Stimulated activated CD4-positive, alpha-beta T cell treated with anti-CD3 and anti-CD28 coated beads, Interleukin-2, amount 100 ng/mL, for 48 hours (primary cell): ENCODE measurements at places on chromosomes 4 and X.

DNA sequence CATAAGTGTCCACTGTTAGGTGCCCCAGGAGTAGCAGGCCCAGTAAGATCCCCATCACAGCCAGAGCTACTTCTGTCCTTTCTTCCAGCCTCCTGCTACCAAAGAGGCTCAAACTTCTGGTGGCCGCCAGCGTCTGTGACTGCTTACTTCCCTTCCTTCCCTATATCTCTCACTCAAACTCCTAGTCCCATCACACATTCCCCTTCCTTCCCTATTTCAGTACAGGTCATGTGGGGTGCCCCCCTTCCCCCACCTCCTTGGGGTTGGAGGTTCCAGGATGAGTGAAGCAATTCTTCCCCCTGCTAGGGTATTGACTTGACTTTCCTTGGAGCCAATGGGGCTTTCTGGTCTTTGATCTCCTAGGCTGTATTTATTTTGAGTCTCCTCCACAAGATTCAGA, at the start of gene VSIG4:
VSIG4 (minus strand) TSS at position 137 of the 400 bp plus-strand sequence; CDS start at position 55, 82 bp downstream.
- DNase-seq: no peak

DNA sequence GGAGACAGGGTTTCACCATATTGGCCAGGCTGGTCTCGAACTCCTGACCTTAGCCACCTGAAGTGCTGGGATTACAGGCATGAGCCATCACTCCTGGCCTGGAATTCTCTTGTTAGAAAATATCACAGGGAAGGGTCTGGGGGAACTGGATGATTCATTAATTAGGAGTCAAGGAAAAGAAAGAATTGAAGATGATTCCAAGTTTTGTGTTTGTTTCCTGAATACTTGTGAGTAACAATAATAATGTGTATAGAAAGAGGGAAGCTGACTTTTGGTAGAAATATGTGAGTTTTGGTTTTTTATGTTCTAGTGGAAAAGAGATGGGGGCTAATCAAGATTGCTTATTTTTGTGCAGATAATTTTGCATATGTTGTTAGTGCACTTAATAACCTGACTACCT, 77.3 kb upstream of the CLNK start:
- no peak for DNase-seq

DNA sequence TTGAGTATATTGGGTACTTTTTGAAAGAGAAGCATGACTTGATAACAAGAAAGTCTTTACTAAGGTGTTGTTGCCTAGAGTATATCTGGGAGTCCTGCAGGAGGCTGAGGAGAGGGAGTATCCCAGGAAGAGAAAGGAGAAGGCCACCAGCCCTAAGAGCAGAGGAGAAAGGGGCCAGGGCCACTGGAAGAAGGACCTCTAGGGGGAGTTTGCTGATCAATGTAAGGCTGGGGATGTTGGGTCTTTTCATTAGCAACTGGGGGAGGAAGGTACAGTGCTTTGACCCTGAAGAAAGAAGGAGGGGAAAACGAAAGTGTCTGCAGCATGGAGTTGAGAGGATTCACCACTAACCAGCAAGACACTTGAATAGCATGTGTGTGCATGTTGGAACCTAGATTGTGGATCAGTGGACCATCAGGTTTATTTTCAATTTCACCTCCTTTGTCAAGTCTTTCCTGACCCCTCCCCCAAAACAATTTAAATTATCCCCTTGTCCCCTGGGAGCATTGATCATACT, 4.5 kb downstream of the SMIM9 start:
- DNase-seq: no peak

DNA sequence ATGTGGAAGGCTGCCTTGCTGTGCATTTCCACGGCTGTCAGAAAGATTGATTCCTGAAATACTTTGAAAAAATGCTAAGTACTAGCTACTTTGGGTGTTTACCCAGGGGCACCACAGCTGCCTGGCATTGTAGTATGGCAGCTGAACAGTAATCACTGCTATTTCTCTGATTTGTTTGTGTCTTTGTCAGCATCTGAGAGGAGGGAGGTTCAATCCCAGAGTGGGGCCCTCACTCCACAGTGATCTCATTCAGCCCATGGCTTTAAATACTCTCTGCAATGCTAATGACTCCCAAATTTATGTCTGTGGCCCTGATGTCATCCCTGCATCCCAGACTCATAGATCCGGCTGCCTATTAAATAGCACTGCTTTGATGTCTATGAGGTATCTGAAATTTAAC, 575.3 kb upstream of the MAGEB2 start:
- no peak for DNase-seq

- no peak for DNase-seq
These were observed 49.9 kb downstream of the FIP1L1 start for GRCh38 chr4:53427366-53427765.

- no peak for DNase-seq
These were observed 29.6 kb upstream of the AP1AR start for GRCh38 chr4:112201915-112202505.

- DNase-seq: no peak
These were observed 10.7 kb downstream of the PLS3 start for GRCh38 chrX:115571712-115572111.

DNA sequence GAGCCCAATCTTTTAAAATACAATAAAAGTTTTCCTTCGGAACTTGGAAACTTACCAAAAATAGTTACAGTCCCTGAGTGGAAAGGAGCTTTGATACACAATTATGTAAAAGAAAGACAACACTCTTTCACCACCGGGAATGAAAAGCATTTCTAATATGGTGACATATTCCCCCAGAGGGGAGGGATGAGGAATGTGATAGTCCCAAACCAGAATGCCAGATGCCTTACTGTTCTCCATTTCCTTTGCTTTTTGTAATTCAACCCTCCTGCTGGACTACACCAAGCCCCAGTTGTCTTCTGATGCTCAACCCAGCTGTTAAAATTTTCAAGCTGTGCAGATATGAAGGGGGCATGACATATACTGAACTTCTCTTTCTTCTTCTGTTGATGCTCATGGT, 4.1 kb downstream of the PRIMPOL start:
- DNase-seq: no peak

- DNase-seq: no peak
These were observed 518 bp downstream of the ARMCX1 start for GRCh38 chrX:101550751-101551379.

DNA sequence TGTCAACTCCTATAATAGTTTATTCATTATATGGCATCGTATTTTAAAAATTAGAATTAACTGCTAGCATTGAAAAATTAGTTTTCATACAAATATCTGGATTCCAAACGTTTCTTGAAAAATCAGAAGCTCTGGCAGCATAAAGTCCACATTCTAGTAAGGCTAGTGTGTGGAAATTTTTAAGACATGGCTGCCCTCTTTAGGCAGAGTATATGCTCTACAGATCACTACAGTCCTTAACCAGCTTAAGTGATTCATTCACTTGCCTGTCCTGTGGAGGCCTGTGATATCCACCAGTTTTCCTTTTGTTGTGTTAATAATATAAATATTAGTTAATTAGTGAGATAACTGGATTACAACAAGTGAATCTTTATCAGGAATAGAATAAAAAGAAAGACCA, 287.2 kb downstream of the OPHN1 start:
- no peak for DNase-seq

GRCh38 chrX:133645256-133645655, 230.0 kb upstream of the GPC4 start:
- no peak for DNase-seq

GRCh38 chrX:144730471-144730870, 516.8 kb upstream of the SPANXN1 start:
- no peak for DNase-seq

DNA sequence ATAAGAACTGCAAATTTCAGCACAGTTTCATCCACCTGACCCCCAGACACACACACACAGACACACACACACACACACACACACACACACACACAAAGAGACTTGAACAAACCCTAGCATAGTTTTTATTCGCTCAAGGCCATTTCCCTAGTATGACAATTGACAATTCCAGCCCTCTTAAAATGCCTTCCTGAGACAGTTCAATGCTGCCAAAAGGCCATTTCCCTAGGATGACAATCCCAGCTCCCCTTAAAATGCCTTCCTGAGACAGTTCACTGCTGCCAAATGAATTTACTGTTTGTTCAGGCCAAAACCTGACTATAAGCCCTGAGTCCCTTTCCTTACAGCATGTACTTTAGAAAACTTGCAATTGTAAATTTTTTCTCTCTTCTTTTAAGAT, 259.5 kb upstream of the SLC7A11 start:
- no peak for DNase-seq

DNA sequence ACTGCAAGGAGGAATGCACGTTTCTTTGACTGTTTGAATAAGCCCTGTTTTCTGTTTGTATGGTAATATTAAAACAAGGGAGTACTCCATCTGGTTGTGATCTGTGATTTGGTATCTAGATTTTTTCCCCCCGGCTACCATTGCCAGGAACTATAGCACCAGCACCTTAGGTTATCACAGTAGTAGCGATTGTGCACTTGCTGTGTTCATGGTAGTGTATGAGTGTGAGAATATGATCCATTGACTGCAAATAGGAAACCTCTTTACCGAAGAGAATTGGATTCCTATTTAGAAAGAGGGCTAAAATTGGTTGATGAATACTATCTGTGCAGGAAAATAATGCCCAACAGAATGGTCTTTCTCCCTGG, 69.9 kb downstream of the LARP7 start:
- DNase-seq: no peak

DNA sequence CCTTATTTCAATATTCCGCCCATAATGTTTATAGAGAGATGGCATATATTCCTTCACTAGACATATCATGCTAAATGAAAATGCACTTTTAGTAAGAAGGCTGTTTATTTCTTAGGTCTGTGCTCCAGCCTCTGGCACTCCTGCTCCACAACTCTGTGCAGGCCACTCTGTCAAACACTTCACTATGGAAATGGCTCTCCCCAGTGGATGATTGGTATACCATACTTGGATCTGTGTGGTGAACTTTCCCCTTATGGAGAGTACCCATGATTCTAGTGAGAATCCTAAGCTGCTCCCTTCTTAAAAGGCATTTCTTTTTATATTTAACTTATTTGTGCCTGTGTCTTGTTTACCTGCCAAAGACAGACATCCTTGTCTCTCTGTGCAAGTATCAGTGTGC, 480.1 kb upstream of the GALNT7 start:
- DNase-seq: no peak

DNA sequence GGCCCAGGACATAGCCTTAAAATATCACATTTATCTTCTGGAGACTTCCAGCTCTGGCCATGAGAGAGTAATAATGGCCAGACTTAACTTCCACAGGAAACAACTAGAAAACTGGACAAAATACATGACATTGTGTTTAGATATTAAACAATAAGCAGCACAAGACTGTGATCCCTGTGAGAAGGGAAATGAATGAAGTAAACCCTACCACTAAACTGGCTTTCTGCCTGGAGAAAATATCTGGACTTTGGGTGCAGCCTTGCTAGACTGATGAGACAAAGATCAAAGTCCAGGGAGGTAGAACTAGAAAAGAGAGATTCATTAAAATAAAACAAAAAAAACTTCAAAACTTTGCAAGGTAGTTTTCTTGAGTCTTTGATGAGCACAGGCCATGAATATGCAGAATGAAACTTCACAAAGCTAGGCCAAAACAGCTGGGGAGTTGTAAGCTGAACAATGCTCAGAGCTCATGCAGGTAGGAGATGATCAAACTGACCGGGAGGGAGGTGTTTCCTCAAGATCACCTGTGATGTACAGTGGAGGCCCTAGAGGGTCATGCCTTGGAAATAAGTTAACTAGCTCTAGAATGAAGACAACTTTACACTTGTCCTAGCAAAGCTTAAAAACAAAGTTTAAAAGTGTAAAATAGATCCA, 147.0 kb upstream of the SH3RF1 start:
- DNase-seq: no peak

- DNase-seq: no peak
These were observed 731.8 kb downstream of the KCTD8 start for GRCh38 chr4:43716721-43717395.

DNA sequence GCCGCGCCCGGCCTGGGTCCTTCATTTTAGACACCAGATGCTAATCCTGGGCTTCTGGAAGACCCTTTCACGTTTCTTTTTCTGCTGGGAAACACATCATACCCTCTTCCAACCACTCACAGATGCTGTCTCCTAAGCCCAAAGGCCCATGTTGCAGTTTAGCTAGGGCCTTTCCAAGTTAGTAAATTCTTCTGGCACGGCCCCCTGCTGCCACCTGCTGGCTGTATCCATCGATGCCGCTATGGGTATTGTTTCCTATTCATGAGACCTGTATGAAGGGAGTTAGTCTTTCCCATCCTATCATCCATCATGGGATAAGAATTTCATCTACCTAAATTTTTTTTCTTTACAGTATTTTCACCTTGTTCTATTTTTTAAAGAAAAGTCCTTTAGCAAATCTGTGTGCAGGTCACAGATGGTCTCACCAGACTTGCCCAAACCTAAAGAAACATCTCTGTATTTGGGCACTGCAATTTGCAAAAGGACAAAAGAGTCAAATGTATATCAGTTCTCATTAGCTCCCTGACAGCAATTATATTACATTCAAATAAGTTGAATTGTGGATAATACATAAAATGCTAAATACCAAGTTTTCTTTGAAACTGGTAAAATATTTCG, 37.8 kb upstream of the SLC9A7 start:
- peak; percentile 75 for DNase-seq

DNA sequence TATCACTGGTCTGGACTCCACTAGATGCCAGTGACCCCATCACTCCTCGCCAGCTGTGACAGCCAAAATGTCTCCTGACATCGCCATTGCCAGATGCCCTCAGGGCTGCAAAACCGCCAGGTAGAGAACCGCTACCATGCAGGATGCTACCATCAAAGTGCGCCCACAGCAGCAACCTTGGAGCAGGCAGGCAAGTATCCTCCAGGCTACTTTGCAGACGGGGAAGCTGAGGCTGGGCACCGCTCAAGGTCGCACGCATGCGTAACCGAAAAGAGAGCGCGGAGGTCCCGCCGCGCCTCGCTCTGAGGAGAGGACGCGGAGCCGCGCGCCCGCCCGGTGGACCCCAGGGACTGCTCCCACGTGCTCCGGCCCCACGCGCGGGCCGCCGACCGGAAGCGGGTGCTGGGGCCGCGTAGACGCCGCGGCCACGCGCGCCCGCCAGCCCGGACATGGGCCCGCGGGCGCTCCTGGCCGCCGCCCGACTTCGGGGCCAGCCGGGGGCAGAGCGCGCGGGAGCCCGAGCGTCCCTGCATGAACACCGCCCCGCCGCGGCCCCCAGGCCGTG, at the start of gene STS:
STS (plus strand) TSS at position 300 of the 565 bp plus-strand sequence. CDS start 105,488 bp downstream, outside the sequence.
- peak; percentile 11 for DNase-seq

DNA sequence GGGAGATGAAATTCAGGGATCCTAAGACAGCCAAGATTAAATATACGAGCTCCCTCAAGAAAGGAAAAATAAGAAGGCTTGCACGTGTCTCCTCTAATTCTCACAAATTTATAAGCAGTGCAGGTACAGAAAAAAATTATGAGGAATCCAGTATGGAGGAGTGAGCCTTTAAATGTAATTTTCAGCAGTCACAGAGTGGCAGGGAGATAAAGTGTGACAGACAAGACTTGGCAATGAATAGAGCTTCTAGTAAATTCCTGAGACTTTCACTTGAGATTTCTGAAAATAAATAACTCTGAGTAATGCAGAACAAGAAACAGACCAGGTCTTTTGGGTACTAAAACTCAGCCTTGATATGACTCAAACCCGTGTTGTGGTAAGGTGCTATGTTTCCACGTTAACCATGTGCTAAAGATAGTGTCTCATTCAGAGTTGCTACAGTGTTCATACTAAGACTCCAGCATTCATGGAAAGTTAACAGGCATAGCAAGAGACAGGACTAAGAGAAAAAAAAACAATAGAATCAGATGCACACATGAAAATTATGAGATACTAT, 119.8 kb downstream of the SPOCK3 start:
- no peak for DNase-seq

- DNase-seq: no peak
These were observed 7.7 kb downstream of the OCIAD2 start for GRCh38 chr4:48898733-48899431.
